ENCODE measurements at places on chromosomes 2 and 18.

DNA sequence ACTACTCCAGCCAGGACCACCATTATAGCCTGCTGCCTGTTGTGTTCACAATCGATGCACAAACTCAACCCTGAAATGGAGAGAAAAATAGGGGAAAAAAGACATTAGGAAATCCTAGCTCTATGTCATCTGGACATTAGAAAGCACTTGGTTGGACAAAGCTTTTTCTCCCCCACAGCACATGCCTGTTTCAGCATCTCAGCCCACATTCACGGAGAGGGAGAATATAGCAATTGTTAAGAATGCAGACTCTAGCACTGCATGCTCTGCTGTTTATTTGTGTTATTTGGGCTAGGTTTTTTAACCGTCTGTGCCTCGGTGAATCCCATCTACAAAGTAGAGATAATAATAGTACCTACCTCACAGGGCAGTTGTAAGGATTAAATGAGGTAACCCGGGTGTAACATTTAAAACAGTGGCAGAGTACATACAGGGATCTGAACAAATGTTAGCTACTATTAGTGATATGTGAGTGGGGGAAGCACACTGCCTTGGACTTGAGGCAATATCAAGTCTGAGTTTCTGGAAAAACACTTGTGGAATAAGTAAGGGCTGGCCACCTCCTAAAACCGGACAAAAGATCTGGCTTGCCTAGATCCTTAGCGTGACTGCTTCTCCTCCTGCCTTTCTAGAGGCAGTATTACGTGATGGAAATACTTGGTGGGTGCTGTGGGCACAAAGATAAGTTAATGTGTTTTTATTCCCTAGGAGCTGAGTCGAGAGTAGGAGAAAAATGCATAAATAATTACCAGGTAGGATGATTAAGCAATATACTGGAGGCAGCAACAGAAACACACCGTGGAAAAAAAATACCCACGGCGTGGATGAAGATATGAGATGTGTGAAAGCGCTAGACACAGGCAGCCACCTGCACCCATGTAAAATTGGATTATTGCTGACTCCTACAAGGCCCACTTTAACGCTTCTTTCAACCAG is 1.0 kb upstream of the PPP1CB start:
- peak; percentile 55 for DNase-seq

DNA sequence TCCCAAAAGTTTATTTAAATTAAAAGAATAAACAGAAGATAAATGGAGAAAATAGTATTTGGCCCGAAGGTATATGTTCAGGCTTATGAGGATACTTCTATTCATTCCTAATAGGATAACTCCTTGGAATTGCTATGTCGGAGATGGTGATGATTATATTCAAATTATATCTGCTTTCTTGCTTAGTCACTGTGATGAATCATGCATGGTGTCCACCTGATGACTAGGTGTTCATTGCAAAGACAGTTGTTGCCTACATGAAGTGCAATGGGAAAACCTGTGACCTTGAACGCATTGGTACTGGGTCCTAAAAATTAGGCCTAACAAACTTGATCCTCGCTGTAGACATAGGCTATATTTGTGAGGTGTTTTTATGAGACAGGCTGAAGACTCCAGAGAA is 617.3 kb upstream of the ZEB2 start:
- no peak for DNase-seq

GRCh38 chr2:29016504-29016903 is 35.4 kb downstream of the TOGARAM2 start:
- DNase-seq, result no peak

- no peak for DNase-seq
These were observed 80.5 kb upstream of the AFF3 start for GRCh38 chr2:100222844-100223243.

Data from activated CD4-positive, alpha-beta T cell treated with anti-CD3 and anti-CD28 coated beads for 36 hours (primary cell).